ENCODE measurements at places on chromosomes 16 and 17.

- DNase-seq: no peak
These were observed 206.4 kb downstream of the ENGASE start for GRCh38 chr17:79280866-79281572.

GRCh38 chr17:30405161-30405560, 26.4 kb downstream of the CPD start:
- no peak for DNase-seq

GRCh38 chr17:80191192-80191591, 21.4 kb downstream of the CARD14 start:
- DNase-seq: no peak

- no peak for DNase-seq
These were observed 81.5 kb downstream of the MYO1D start for GRCh38 chr17:32795339-32795979.

DNA sequence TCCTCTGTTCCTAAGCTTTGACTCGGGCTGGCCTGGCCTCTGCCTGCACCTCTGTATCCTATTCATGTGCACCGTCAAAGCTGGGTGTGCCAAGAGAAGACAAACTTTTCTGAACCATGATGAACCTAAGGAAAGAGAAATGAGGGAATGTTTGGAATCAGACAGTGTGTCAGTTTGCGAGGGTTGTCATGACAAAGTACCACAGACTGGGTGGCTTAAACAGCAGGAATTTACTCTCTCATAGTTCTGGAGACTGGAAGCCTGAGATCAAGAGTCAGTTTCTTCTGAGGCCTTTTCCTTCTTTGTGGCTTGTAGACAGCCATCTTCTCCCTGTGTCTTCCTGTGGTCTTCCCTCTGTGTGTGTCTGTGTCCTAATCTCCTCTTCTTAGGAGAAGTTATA, 129.0 kb downstream of the KATNIP start:
- no peak for DNase-seq

GRCh38 chr16:70573451-70574121, 50.0 kb downstream of the SF3B3 start:
- DNase-seq: peak; percentile 30

DNA sequence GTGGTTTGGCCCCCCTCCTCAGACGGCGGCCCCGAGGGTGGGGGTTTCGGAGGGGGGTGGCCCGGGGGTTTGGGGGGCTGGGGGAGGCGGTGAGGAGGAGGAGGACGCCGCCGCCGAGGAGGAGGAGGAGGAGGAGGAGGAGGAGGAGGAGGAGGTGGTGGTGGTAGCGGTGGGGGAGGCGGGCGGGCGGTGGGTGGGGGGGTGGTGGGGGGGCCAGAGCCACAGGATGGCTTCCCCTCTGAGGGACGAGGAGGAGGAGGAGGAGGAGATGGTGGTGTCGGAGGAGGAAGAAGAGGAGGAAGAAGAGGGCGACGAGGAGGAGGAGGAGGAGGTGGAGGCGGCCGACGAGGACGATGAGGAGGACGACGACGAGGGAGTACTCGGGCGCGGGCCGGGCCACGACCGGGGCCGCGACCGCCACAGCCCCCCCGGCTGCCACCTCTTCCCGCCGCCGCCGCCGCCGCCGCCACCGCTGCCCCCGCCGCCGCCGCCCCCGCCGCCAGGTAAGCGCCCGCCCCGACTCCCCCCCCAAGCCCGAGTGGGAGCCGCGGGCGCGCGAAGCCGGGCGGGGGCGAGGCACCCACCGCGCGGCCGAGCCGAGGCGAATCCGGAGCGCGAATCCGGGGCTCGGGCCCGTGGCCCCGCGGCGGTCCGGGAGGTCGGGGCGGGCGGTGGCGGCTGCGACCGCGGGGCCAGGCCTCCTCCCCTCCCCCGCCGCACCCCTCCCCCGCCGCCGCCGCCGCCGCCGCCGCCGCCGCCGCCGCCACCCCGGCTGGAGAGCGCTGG, 3.8 kb upstream of the CHD3 start:
- peak; percentile 64 for DNase-seq

DNA sequence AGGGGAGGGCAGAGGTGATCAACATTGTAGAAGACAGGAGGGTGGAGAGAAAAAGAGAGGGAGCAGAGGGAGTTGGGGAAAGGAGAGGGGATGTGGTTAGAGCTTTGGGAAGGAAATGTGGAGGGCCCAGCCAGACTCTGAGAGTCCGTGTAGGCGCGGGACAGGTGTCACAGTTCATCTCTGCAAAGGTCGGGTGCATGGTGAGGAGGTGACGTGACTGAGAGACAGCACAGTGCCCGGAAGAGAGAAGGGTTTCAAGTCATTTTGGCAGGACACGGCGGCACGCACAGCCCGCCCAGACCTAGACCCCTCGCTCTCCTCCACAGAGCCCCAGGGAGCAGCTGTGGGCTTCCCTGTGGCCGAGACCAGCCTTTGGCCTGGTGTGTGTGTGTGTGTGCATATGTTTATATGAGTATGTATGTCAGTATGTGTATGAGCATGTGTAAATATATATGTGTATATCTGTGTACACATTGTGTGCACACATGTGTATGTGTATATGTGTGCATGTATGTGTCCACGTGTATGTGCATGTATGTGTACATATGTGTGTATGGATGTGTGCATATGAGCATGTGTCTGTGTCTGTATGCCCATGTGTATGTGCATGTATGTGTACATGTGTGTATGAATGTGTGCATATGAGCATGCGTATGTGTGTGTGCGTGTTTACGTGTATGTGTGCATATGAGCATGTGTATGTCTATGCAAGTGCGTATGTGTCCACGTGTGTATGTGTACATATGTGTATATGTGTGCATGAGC, 104.6 kb downstream of the SEC14L1 start:
- no peak for DNase-seq

DNA sequence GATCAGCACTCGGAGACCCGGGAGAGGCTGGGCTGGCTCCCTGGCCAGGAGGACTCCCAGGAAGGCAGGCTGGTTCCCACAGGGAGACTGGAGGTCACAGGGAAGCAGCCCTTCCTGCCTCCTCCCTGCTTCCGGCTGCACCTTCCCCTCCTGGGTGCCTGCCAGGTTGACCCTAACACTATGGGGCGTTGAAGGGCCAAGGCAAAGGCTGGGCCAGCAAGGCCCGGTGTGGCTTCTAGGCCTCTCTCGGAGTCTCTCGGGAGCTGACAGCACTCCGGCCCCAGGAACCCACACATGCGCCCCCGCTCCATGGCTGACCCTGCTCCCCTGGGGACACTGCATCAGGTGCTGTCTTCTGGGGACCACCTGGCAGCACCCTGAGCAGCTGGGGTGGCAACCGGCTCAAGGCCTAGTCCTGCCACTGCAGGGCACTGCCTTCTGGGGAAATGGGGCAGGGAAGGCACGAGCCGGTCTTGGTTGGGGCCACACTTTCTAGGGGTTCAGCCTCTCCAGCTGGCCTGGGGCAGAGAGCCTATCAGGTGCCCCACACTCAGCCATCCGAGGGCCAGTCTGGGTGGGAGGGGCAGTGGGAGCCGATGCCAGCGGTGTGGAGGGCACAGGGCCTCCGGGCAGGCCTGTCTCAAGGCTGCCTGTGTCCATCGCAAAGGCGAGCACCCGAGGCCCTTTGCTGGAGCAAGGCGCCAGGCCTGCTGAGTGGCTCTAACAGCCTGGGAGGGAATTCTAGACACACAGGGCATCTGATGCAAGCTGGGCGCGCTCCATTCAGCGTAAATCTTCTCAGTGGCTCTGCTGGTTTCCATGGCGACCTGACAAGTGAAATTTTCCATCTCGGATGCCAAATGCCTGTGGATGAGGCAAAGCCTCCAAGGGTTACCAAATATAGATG, 5.6 kb upstream of the MTSS2 start:
- DNase-seq: no peak

DNA sequence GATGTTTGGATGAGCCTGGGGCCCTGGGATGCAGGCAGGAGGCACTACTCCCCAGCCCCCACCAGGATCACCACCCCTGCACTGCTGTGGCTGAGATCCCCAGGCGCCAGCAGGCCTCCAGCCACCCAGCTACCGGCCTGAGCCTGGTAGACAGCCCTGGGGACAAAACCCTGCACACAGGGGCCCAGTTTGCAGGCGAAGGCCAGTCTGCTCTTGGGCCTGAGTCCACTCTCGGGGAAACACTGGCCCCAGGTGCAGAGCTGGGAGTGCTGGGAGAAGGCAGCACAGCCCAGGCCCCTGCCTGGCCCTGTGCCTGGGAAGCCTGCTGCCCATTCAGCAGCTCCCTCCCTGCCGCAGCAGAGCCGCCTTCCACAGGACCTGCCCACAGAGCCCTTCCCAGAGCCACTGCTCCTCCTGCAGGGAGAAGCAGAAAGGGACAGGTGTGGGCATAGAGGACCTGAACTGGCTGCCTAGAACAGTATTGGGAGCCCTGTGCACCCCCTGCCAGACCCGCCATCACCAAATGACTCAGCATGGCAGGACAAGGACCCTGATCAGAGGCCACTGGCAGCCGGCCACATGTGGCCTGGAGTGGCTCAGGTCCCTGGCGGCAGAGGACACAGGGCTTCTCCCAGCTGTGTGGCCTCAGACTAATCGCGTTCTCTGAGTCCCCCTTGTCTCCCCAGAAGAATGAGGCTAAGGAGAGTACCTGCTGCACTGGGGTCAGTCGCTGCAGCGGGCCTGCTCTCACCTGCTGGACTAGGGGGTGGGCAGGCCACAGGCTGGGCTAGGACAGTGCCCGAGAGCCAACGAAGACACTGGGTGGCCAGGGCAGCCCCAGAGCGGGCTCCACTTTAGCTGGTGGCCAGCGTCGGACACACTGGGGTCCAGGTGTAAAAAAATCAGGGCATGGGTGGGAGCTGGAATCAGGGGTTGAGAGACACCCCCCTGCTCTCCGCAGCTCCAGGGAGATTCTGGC, 10.7 kb downstream of the MSRB1 start:
- DNase-seq: no peak

DNA sequence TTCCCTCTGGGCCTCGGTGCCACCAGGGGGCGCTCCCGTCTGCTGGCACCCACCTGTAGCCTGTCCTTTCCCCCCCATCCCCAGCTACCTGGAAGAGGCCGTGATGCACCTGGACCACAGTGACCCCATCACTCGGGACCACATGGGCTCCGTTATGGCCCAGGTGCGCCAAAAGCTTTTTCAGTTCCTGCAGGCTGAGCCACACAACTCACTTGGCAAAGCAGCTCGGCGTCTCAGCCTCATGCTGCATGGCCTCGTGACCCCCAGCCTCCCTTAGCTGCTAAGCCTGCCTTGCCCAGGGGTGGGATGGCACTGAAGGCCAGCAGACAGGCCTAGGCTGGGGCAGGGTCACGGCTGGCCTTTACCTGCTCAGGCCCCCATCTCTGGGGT, 818 bp upstream of the NRN1L start:
- DNase-seq: peak; percentile 38

DNA sequence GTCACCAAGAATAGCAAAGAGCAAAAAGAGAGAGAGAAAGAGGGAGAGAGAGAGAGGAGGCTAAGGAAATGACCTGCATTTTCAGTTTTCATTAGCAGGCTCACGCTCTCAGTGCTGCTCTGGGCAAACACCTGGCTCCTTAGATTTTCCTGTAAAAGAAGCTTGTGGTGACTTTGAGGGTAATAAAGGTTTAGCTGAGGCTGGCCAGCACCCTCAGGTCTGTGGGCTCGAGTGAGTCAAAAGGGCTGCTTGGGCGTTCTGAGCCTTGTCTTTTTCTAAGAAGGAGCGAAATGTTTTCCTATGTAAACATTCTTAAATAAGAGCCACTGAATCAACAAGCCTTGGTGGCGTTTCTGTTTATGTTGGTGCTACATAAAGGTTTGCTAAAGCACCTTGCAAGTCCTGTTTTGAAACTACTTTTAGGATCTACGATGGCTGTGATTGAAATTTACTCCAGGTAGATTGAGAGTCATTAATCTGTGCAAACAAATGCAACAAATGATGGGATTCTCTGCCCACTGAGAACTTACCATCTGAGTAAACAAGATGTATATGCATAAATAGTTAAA, 38.8 kb downstream of the SHISA6 start:
- DNase-seq: no peak

DNA sequence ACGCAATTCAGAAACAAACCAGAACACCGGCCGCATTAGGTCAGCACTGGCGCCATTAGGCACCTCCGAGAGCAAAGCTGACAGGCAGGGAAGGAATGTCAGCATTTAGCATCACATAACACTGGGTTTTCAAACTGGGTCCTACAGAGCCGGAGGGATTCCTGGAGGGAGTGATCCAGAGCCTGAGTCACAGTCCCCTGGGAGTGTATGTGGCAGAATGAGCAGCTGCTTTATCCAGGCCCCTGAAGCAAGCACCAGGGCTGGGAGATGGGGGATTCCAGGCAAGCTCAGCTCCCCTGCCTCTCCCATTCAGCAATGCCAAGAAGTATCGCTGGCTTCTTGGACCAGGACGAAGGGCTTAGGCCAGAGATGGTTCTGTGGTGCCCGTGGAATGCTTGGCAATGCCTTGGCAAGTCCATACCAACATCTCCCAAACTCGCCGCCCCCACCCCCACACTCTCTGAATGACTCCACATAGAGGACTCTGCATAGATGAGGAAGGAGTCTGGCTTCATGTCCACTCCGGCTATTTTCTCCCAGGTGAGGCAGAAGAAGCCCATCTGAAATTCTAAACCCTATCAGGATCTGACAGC, 20.4 kb downstream of the GAS7 start:
- DNase-seq: no peak

DNA sequence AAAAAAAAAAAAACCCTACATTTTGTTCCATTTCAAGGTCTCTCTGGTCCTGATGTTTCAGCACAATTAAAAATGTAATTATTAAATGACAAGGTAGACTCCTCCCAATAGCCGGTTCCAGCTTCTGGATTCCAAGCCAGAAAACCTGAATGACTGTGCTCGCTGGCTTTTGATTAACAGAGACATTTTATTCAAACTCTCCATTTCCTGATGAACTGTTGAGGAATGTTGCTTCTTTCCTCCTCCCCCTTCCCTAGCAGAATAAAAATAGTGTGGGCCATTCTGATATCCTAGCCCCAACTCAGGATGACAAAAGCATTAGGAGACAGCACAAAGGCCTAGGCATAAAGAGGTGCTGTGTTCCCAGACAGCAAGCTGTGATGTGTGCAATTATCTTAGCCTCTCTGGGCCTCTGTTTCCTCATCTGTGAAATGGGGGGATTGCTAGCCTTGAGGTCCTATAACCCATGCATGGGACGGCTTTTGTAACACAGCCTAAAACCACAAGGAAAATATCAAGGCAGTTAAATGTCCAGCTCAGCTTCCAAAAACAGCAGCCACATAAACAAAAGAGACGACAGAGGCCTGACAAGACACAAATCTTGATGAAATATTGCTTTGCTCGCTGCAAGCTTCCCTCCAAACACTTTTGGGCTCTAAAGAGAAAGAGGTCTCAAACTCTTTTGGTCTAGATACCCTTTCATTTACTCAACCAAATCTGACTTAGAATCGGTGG, 127.2 kb upstream of the RCVRN start:
- no peak for DNase-seq

- no peak for DNase-seq
These were observed 8.0 kb downstream of the HS3ST3A1 start for GRCh38 chr17:13593757-13594156.

DNA sequence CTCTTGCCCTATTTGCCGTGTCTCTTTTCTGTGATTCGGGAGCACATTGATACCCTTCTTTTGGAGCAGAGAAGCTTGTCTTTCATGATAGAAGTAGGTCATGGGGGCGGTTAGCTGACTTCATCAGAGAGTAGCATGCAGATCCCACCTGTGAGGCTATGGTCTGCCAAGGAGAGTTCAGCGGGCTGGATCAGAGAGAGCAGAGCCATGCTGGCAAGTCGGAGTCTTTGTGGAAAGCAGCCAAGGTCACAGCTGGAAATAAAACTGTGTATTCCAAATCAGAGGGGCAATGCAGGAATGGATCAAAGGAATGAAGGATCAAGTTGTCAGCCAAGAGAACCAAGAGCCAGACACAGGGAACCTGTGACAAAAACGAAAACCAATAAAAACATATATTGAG, 595.9 kb downstream of the WWOX start:
- no peak for DNase-seq

Data from right kidney (tissue), 9 donors.